ENCODE measurements at places on chromosomes 2 and 18.

GRCh38 chr2:179995741-179996515, 11.2 kb downstream of the CWC22 start:
- DNase-seq = no peak

DNA sequence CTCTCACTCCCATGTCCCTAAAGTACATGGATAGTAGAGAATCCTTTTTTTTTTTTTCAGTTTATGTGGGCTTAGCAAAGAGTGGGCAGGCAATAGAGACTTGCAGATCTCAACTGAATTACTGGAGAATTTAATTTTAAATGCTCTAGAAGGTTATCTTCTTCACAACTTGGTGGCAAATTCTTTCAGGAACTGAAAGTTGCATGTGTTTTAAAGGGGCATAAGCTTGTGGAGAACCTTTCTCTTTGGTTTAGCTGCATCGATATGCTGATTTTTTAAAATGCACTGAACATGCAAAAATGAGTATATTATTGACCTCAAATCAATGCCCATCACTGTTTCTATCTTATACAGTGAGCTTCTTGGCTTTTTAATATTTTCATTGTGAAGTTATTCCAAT, 24.9 kb upstream of the GALNT3 start:
- DNase-seq = no peak

GRCh38 chr2:143125717-143126116, 3.5 kb upstream of the ARHGAP15 start:
- DNase-seq = no peak

DNA sequence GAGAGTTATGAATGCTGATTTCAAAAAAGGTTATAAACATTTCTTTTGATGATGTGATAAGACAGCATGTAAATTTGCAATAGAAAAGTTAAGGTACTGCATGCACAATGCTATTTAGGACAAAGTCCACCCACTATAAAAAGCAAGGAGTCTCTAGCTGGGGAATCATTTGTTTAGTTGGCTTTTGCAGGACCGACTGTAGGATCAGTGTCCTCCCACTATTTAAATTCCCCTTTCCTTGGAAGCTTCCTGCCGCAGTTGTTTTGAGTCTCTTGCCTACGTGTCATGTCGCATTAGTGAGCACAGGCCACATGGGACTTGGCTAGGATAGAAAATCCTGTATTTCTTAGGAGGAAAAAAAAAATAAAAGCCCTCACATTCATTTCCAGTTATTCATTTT, 13.1 kb downstream of the QPCT start:
- no peak for DNase-seq

GRCh38 chr2:179031731-179032408, 18.1 kb downstream of the CCDC141 start:
- DNase-seq = no peak

DNA sequence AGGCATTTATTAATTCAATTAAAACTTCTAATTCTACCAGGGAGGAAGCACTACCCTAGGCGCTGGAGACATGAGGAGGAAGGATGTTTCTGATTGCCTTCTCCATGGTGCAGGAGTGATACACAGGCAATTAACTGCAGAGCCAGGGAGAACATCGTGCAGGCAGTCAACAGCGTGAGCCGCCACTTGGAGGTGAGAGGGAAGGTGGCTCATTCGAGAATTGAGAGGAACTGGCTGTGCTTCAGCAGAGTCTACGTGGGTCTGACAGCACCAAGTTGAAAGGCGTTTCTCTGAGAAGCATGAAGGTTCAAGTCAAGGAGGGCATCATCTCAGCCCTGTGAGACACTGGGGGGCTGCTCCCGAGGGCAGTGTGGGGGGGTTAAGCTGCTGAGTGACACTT, 388.7 kb upstream of the MYT1L start:
- no peak for DNase-seq

Data from activated CD4-positive, alpha-beta T cell treated with anti-CD3 and anti-CD28 coated beads, Interleukin-2, amount 50 U/mL, for 4 hours (primary cell).